ENCODE measurements at places on chromosomes 2 and 18.

GRCh38 chr2:100642425-100642824, 79.6 kb downstream of the PDCL3 start:
- no peak overlapping the region for H3K27ac ChIP-seq
- no peak overlapping the region for H3K4me3 ChIP-seq
- H3K4me1 ChIP-seq: no peaks in the 10 kb centered on the region
- H3K36me3 ChIP-seq: no peaks in the 10 kb centered on the region
- peaks cover 53% of the 10 kb centered on the region for H3K27me3 ChIP-seq

DNA sequence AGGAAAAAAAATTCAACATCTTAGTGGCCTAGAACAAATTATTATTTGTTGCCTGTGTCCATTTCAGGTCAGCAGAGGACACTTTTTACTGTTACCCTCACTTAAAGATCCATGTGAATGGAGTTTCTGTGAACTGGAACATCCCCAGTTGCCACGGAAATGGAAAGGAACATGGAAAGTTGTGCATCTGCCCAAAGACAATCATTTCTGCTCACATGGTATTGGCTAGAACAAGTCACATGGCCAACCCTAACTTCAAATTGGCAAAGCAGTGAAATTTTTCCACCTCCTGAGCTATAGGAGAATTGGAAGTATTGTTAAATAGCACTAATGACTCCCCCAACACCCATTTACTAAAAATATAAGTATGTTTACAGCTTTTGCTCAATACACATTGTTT, 71.2 kb upstream of the CCBE1 start:
- H3K27me3 ChIP-seq: no peaks in the 10 kb centered on the region
- no peaks in the 10 kb centered on the region for H3K4me1 ChIP-seq
- DNase-seq: no peak
- no peaks in the 10 kb centered on the region for H3K36me3 ChIP-seq

DNA sequence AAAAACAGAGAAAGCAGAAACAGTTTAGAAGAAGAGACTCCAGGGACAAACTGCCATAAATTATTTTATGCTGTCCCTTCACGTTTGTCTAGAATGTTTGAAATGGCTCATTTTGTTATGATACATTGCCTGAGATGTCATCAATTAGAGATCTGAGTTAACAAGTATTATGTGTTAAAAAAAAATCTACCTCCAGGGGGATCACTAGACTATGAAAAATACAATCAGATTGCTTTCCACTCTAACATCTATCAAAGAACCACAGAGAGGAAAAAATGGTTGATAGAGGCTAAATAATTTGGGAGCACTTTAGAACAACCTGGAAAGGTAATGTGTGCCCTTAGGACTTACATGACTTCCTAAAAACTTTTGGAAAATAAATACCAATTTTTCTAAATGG, 103.8 kb upstream of the CCDC150 start:
- H3K4me1 ChIP-seq: no peaks in the 10 kb centered on the region
- no peak overlapping the region for H3K4me3 ChIP-seq
- no peaks in the 10 kb centered on the region for H3K36me3 ChIP-seq
- H3K27me3 ChIP-seq: no peaks in the 10 kb centered on the region
- H3K27ac ChIP-seq: no peak overlapping the region

DNA sequence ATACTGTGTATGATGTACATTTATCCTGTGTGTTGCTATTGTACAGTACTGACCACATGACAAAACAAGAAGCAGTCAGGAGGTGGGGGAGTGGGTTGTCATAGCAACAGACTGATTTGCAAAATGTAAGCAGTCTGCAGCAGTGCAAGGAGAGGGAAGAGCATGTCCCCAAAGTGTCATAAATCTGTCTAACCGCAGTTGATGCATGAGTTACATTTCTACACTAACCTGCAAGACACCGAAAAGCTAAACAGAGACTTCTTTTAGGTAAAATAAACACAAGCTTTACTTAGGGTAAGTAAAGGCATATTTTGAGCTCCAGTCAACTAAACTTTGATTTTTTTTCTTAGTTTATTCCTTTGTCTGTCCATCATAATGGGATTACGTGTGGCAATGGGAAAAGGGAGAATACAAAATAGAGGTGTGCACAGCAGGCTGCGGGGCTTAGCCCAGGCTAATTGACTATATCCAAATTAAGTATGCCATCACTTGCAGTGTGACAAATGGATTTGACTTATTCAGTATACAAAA, 134.5 kb downstream of the MEIS1 start:
- H3K27ac ChIP-seq: peak overlapping the region; percentile 84
- no peaks in the 10 kb centered on the region for H3K36me3 ChIP-seq
- no peak overlapping the region for H3K4me3 ChIP-seq
- peaks cover 2% of the 10 kb centered on the region for H3K4me1 ChIP-seq

DNA sequence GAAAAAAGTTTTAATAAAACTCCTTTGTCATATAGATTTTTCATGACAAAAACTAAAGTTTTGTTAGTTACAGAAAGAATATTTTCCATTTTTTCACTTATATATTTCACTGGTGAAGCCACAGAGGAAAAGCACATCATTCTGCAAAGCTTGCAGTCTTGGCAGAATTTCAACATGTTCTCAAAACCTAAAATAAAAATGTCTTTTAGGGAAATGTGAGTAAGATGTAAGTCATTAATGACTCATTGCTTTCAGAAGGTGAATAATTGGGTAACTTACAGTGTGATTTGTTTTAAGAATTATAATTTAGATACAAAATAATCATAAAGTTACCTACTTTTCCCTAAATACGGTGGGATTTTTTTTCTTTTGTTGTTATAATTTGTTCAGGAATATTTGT, 43.4 kb upstream of the TNFRSF11A start:
- H3K36me3 ChIP-seq: peaks cover 36% of the 10 kb centered on the region
- H3K27me3 ChIP-seq: no peaks in the 10 kb centered on the region
- H3K4me1 ChIP-seq: no peaks in the 10 kb centered on the region
- peak; percentile 40 for DNase-seq

DNA sequence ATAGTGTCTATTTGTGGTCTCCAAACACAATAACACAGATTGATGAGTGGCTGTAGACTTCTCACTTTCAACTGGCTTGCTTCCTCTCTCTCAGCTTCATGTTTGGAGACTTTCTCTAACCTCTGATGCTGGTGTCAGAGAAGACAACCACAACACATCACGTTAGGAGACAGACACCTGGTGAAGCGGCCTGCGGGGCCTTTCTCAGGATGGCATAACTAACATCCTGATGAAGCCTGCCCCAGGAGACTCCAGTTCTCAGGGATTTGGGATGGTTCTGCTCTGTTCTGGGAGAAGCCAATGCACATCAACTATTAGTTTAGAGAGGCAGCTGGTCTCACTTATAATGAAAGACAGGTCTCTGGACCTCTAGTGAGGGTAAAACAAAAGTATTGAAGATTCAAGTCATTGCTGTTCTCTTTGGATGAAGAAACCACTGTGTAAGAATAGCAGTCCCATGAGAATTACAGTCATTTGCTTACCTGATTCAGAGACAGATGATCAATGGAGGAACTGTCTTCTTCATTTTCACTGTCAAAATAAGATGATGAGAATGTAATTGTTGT, 2.0 kb downstream of the IL1A start:
- no peaks in the 10 kb centered on the region for H3K27me3 ChIP-seq
- H3K27ac ChIP-seq: no peak overlapping the region
- H3K4me1 ChIP-seq: no peaks in the 10 kb centered on the region
- DNase-seq: no peak
- no peaks in the 10 kb centered on the region for H3K36me3 ChIP-seq

DNA sequence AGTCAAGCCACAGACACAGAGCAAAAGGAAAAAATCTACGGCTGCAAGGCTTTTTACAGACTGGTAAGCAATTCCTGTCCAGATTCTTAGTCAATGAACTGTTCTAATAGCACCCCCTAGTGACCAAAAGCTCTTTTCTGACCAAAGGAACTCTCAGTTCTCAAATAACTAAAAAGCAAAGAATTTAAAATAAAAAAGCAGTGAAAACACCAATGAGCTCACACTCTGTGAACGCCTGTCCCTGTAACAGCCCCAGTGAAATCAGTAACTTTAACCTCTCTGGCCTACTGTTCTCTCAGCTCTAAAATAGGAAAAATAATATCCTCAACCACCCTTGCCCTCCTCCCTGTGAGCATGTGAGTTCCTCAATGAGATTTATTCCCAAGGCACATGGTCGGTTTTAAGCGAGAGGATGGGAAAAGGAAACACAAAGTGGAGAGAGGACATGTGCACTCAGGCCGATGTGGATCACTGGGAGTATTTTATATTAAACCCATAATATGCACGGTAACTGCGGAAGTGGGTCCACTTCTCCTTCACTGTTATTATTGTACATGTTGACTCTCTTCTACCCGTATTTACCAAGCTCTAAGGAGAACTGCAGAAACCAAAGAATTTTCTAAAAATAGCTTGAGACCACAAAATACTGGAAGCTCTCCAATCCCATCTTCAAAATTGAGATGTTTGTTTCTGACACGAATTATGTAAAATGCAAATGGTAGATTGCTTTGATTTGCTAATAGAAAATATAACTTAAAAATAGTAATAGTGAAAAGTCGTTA, 128.5 kb downstream of the STK39 start:
- H3K36me3 ChIP-seq: peaks cover 6% of the 10 kb centered on the region
- peaks cover 4% of the 10 kb centered on the region for H3K4me1 ChIP-seq
- H3K4me3 ChIP-seq: no peak overlapping the region
- DNase-seq: peak; percentile 80

DNA sequence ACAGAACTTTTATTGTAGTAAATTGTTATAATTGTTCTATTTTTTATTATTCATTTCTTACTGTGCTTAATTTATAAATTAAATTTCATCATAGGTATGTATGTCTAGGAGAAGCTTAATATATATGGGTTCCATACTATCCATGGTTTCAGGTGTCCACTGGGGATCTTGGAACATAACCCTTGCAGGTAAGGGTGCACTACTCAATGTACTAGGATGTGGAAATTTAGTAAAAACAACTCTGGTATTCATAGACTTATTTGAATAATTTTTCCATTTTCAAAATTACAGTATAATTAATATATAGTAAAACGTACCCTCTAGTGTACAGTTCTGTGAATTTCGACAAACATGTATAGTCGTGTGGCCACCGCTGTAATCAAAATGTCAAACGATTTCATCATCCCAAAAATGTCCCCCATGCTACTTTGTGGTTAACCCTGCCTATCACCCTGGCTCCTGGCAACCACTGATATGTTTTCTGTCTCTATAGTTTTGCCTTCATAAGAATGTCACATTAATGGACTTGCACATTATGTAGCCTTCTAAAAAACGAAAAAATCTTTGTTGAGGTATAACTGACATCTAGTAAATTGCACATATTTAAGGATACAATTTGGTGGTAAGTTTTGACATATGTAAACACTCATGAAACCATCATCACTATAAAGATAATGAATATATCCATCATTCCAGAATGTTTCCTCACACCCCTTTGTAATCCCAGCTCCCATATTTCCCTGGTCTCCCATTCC, 45.7 kb downstream of the ARL5A start:
- no peaks in the 10 kb centered on the region for H3K27me3 ChIP-seq
- no peak overlapping the region for H3K27ac ChIP-seq
- no peaks in the 10 kb centered on the region for H3K4me1 ChIP-seq
- no peak overlapping the region for H3K4me3 ChIP-seq
- no peak for DNase-seq

- no peak overlapping the region for H3K4me3 ChIP-seq
- H3K27ac ChIP-seq: no peak overlapping the region
- no peak for DNase-seq
- H3K36me3 ChIP-seq: no peaks in the 10 kb centered on the region
- no peaks in the 10 kb centered on the region for H3K4me1 ChIP-seq
- H3K27me3 ChIP-seq: no peaks in the 10 kb centered on the region
Measured at GRCh38 chr2:13524492-13524891, 807.8 kb downstream of the TRIB2 start.

DNA sequence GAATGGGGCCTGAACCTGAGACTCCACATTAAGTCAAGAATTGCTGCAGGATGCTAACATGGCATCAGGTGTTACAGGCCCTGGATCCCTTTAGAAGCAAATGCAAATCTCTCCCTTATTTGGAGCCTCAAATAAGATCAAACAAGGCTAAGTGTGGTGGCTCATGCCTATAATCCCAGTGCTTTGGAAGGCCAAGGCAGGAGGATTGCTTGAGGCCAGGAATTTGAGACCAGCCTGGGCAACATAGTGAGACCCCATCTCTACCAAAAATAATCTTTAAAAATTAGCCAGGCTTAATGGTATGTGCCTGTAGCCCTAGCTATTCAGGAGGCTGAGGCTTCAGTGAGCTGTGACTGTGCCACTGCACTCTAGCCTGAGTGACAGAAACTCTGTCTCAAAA, 89.4 kb downstream of the DYM start:
- no peak for DNase-seq
- peaks cover 17% of the 10 kb centered on the region for H3K36me3 ChIP-seq
- no peaks in the 10 kb centered on the region for H3K27me3 ChIP-seq

DNA sequence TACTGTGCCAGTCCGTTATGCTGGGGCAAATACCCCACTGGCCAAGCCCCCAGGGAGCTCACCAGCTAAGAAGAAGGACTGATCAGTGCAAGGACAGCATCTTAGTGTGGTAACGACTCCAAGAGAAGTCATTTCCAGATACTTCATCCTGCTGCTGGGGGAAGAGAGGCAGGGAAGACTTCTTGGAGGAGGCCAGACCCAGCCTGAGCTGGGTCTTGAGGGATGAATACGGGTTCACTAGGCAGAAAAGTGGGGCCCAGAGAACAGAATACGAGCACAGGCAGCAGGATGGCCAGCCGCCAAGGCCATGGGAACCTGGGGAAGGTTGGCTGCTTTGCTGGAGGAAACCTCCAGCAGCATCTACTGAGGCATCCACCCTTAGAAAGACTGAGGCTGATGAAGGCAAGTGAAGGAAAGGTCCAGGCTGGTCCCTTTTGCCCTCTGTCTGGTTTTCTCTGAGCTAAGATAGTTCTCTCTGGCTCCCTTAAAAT, 84.1 kb downstream of the GLI2 start:
- peaks cover 20% of the 10 kb centered on the region for H3K36me3 ChIP-seq
- no peak for DNase-seq
- peak overlapping the region; percentile 64 for H3K4me3 ChIP-seq
- peaks cover 31% of the 10 kb centered on the region for H3K4me1 ChIP-seq
- peak overlapping the region; percentile 20 for H3K27ac ChIP-seq

DNA sequence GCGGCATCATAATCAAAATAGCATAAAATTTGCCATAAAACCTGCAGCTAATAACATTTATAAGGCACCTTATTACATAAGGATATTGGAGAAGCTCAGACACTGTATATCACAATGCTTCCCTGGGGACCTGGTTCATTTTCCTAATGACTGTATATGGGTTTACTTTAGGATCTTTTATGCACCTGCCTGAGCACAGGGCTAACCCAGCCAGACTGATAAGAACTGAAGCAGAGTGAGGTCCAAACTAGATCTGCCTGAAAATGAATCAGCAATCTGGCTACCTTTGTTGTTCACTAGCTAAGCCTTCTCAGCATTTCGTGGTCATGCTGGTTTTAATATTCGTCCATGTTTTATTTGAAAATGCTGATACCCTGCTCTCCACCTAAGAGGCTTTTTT, 1922.3 kb upstream of the CELF4 start:
- H3K27me3 ChIP-seq: no peaks in the 10 kb centered on the region
- no peak overlapping the region for H3K27ac ChIP-seq
- no peak overlapping the region for H3K4me3 ChIP-seq
- no peaks in the 10 kb centered on the region for H3K36me3 ChIP-seq
- DNase-seq: no peak

GRCh38 chr18:48409591-48410094, 460 bp upstream of the ZBTB7C start:
- no peak for DNase-seq
- peaks cover 57% of the 10 kb centered on the region for H3K27me3 ChIP-seq
- H3K27ac ChIP-seq: no peak overlapping the region
- peak overlapping the region; percentile 87 for H3K4me3 ChIP-seq

Measured in mesenchymal stem cell (in vitro differentiated cells and primary cell).